Stimulated activated CD4-positive, alpha-beta T cell treated with anti-CD3 and anti-CD28 coated beads, TNF-alpha, amount 100 ng/mL, for 1 hour (primary cell): ENCODE measurements at places on chromosomes 7 and 10.
A peak's percentile ranks its signal among the peaks of the same experiment; 100 is the strongest.

DNA sequence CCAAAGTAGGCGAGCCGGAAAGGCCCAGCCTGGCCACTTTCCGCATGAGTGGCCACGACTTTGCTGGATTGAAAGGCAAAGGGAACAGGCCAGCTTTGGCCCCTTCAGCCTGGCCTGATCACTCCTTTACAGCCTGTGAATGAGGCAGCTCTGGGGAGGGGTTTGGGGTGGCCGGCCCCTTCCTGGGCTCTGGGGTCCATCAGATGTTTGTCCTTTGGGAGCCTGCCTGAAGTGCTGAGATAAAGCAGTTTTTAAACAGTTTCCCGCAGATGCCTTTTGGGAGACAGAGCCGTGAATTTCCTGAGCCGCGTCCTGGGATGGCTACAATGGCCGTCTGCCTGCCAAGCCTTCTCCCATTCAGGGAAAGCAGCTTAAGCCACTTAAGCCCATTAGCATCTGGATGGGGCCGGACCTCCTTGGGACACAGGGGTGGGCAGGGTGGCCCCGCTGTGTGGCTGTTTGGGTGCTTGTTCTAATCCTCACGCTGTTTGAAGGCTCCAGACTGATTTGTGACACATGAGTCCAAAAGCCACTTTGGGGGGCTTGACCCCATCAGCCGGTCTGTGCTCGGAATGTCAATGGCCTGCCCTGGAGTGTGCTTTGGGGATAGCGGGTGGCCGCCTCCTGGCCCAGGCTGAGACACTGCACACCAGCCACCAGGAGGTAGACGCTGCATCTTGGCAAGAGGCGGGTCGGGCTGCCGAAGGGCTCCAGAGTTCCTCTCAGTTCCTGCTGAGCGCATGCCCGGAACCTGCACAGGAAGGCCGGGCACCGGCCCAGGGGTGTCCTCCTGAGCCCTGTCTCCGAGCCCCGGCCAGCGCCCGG, 38.9 kb downstream of the NKX6-2 start:
- DNase-seq: no peak

DNA sequence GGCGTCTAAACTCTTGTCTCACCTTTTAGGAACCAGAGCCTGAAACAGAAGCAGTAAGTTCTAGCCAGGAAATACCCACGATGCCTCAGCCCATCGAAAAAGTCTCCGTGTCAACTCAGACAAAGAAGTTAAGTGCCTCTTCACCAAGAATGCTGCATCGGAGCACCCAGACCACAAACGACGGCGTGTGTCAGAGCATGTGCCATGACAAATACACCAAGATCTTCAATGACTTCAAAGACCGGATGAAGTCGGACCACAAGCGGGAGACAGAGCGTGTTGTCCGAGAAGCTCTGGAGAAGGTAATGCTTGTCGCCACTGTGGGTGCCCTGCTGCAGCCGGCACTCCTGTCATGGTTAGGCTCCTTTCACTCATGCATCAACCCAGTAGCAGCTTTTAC, 113.1 kb downstream of the ZMYND11 start:
- no peak for DNase-seq

DNA sequence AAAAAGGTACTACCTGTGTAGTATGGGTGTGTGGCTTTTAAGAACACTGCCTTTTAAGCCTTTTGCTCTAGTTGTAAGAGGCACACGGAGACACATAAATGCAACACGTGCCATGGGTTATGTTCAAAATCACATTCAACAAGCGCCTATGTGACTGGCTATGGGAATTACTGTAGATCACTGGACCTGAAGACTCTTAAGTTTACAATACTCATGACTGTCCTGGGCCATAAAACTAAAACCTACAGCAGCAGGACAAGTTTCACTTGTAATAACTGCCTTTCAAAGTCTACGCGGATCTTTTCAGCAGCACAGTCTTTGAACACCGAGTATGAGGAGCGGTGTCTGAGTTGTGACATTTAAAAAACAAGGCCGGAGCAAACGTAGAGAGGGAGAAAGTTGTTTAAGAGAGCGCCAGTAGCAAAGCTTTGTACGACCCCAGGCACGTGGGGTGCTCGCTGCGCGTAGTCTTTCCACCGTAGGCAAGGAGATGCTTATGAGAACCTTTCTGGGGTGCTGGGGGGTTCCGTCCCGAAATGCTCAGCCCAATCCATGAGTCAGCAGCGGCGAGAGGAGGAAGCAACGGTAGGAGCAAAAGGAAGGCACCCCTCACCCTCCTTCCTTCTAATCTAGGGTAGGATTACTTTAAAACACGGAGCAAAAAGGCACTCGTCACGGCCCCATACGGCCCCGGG, 662 bp downstream of the DNAJC2 start:
- DNase-seq: peak; percentile 21

DNA sequence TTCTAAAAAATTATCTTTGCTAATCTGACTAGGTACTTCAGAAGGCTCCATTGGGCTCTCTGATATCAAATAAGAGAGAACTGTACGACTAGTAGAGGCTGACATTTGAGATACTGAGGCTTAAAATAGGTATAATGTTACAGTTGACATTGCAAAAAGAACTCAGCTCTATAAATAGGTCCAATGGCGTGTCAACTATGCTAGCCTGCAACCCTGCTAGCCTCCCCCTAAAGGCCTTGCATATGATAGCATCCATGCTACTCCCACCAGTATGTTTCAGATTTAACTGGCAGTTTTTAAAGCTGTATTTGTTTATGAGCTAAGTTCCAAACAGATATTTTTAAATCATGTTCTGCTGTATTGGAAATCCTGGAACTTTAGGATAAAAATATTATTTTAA, at the start of gene PPP1R3A:
PPP1R3A (minus strand) TSS at position 64 of the 400 bp plus-strand sequence; CDS start at position 51, 13 bp downstream.
- DNase-seq: no peak

- DNase-seq: no peak
Measured at GRCh38 chr10:182441-183201, 47.4 kb downstream of the ZMYND11 start.

DNA sequence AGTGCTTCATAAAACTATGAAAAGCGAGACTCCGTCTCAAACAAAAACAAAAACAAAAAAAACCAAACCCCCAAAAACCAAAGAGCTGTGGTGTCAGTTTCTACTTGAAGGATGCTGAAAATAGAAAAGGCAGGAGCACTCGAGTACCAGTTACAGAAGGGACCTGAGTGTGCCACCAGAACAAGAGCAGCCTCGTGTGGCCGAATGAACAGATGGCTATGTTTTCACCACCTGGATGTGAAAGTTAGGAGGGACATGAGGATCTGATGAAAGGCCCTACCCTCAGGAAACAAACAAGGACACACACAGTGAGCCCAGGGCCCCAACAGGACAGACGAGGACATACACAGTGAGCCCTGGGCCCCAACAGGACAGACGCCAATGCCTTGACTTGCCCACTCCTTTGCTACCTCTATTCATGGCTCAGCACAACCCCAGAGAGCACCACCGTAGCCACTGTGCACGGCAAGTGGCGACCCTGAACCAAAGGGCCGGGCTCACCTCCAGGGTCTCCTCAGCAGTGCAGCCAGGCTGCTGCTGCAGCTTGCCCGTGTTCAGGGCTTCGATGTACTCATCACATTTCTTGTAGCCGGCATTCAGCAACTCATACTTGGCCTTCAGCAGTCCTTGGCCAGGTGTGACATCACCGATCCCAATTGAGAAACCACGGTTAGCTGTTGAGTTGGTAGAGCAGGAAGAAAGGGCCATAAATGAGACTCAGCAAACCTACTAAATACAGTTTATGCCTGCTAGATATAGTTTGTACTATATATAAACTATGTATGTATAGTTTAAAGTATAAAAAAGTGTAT, 24.9 kb downstream of the POLR3A start:
- DNase-seq: no peak

- no peak for DNase-seq
Measured at GRCh38 chr10:62182595-62182994, 86.0 kb downstream of the RTKN2 start.

- DNase-seq: no peak
Measured at GRCh38 chr10:88374392-88375175, 208.5 kb downstream of the RNLS start.

DNA sequence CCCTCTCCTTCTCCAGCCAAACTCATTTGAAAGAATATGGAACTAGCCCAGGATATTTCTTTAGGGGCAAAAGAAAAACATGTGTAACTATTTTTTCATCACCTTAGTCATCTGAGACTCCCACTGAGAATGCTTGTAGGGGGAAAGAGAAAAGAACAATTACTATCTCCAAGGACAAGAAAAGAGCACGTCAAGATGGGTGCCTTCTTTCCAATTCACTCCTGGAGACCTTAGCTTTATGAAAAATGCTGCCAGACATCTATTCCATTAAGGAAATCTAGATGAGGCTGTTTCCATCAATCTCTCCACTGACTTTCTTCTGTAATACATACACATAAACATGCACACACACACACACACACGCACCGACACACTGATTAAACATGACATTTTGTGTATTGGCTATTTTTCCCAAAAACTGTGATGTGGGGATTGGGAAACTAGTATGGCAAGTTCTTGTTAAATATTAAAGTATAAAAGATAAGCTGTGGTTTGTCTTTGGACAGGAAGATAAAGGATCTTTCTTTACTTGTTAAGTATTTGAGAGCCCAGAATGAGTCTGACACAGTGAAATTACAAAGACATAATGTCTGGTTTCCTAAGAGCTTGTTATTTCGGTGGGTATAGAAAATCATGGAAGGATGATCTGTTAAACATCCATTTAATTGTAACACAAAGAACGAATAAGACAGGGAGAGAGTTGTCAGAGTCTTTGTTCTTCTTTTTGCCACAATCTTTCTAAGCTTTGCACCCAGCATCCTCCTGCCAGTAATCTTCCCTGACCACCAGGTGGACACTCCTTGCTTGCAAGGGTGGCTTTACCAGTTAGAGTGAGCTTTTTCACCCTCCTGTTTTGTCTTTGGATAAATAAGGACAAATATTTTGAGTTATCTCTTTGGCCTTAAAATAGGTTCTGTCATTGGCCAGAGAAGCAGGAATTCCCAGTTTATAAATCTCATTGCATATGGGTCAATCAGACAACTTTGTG, 177.3 kb upstream of the TMEM72 start:
- DNase-seq: no peak

GRCh38 chr10:78863140-78863905, 205.4 kb upstream of the ZMIZ1 start:
- DNase-seq: no peak

GRCh38 chr7:96708872-96709271, 774 bp downstream of the SEM1 start:
- DNase-seq: no peak

- no peak for DNase-seq
Measured at GRCh38 chr7:81845744-81846241, 75.9 kb upstream of the HGF start.

- no peak for DNase-seq
Measured at GRCh38 chr7:100614308-100614861, 2.0 kb downstream of the MOSPD3 start.

DNA sequence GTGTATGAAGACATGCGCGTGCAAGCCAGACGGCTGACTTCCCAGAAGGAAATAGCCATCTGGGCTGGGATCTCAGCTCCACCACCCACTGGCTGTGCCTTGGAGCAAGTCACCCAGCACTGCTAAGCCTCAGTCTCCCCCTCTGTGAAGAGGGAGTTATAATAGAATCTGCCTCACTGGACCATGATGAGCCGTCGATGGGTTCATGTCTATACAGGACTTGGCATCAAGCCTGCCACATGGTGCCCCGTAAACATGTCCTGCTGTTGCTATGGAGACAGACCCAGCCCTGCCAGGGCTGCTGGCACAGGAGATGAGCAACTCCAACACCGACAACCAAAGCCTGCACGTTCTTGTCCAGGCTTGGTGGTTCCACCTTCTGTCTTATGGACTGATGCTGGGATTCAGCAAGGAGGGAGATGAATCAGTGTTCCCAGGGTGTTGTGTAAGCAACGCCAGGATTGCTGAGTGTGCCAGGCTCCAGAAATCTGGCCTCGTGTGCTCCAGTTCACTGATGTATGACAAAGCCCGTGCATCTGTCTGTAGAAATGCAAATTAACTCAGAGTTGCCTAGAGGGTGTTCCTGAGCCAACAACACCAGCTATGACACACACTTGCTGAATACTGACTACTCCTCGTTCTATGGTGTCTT, 5.6 kb downstream of the GPR15LG start:
- DNase-seq: no peak

DNA sequence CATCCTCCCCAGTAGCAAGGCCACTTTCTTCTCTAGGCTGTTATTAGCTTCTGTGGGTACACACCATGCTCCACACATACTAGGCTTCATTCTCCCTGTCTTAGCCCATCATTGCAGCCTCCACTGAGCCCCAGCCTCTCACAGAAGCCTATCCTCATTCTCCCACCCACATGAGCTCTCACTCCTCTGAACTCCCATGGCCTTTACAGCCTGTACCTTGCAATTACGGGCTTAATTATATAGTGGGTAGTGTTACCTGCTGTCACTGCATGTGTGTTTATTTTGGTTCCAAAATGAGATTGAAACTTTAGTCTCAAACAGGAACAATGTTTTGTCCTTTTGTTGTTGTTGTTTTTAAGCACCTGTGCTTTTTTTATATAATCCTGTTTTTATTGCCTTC, 460.0 kb downstream of the KCNMA1 start:
- DNase-seq: no peak

- no peak for DNase-seq
Measured at GRCh38 chr10:47414752-47415519, 30.8 kb upstream of the ZNF488 start.

DNA sequence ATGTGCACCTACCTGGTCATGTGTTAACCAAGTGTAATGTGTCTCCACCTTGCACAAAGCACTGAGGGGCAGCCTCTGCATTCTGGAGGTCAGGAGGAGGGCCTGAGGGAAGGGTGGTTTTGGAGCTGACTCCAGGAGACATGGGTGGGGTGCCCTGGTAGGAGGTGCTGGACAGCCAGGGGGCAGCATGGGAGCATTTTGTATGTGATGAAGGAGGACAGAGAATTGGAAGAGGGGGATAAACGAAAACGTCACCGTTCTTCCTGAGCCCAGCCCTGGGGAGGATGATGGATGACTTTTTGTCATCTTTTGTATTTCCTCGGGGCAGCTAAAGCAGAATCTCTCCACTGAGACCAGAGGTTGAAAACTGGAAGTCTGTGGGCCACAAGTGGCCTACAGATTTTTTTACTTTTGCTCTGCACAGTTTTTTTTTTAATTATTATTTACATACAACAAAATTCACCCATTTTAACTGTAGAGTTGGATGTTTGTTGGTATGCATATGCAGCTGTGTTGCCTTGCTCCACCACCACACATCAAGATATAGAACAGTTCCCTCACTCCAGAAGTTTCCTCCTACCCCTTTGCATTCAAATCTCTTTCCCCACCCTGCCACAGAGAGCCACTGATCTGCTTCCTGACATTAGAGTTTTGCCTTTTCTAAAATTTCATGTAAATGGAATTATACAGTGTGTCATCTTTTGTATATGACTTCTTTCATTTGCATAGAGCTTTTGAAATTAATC, 242.5 kb downstream of the VTI1A start:
- DNase-seq: no peak

- DNase-seq: no peak
Measured at GRCh38 chr10:63261496-63261895, 128.4 kb downstream of the NRBF2 start.

DNA sequence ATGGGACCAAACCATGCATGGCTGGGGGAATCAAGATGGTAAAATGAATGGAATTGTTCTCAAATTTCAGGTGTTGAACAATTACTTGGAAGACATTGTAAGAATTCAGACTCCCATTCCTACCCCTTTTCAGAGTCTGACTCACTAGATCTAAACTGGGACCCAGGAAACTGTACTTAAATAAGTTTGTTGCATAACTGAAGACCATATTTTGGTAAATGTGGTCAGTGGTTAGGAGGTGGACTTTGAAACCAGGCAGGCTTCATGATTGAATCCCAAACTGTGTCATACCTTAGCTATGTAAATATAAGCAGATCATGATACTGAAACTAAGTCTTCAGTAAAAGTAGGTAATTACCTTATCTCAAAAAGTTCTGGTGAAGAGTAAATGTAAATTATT, 41.7 kb downstream of the ZWINT start:
- DNase-seq: no peak

- no peak for DNase-seq
Measured at GRCh38 chr7:5667391-5667790, 114.1 kb downstream of the RNF216 start.
